ENCODE measurements at places on chromosomes 3 and 15. TPM values are rescaled to one million over a fixed set of nuclear protein-coding genes. Genes with fewer than 3 reads are reported as not detected.

The EIF4A2 gene
- 240 TPM for total RNA-seq

The RTP1 gene
- not detected for total RNA-seq

The SNURF gene
- 2.5 TPM for total RNA-seq

The PIF1 gene
- total RNA-seq = 5.8 TPM

The PARP15 gene
- total RNA-seq = not detected

The LDHAL6B gene
- not detected for total RNA-seq

The KLHL40 gene
- not detected for total RNA-seq

The HIGD2B gene
- total RNA-seq = not detected

The ANKRD34C gene
- total RNA-seq = not detected

The B3GALNT1 gene
- total RNA-seq = 5.8 TPM

The PLSCR2 gene
- total RNA-seq = not detected

The ARHGAP11A gene
- 6.3 TPM for total RNA-seq

The TNFSF10 gene
- total RNA-seq = 0.36 TPM

The C3orf22 gene
- not detected for total RNA-seq

The GNL3 gene
- 76.4 TPM for total RNA-seq

The ATP13A5 gene
- total RNA-seq = not detected

The CHRNA3 gene
- not detected for total RNA-seq

The GNAT1 gene
- not detected for total RNA-seq

The LSAMP gene
- total RNA-seq = 0.16 TPM

The CADM2 gene
- not detected for total RNA-seq

The CNOT10 gene
- total RNA-seq = 22.5 TPM

The EPB42 gene
- total RNA-seq = not detected

The TMEM207 gene
- not detected for total RNA-seq

The STRA6 gene
- total RNA-seq = 0.16 TPM

The RHOV gene
- not detected for total RNA-seq

The KIF23 gene
- 9.9 TPM for total RNA-seq

The CLDN11 gene
- 163 TPM for total RNA-seq

The PAQR9 gene
- total RNA-seq = not detected

The MEF2A gene
- total RNA-seq = 38.1 TPM

The SLC9C1 gene
- total RNA-seq = 0.16 TPM

The UNC13C gene
- total RNA-seq = not detected

The RASL12 gene
- 3.1 TPM for total RNA-seq

The PLSCR5 gene
- total RNA-seq = not detected

The AGBL1 gene
- total RNA-seq = not detected

The VIPR1 gene
- 8.5 TPM for total RNA-seq

The SLC4A7 gene
- 44.7 TPM for total RNA-seq

The KLHL18 gene
- 7.4 TPM for total RNA-seq

The GRAMD2A gene
- total RNA-seq = not detected

The CIP2A gene
- total RNA-seq = 6.9 TPM

The CAMP gene
- total RNA-seq = 4.4 TPM

The IGSF10 gene
- 3.4 TPM for total RNA-seq

The MAP2K5 gene
- total RNA-seq = 6.3 TPM

The SLC28A1 gene
- total RNA-seq = not detected

The ATP1B3 gene
- 102 TPM for total RNA-seq

The MCF2L2 gene
- total RNA-seq = 0.18 TPM

The ESYT3 gene
- total RNA-seq = under 0.01 TPM

The XIRP1 gene
- total RNA-seq = not detected

The CLSTN2 gene
- total RNA-seq = 4.2 TPM

The MESP2 gene
- total RNA-seq = not detected

The RBMS3 gene
- 44.6 TPM for total RNA-seq

The ZIC1 gene
- not detected for total RNA-seq

The ANKRD63 gene
- not detected for total RNA-seq

The CCDC39 gene
- not detected for total RNA-seq

The RBP2 gene
- total RNA-seq = not detected

The FBXL2 gene
- 8.3 TPM for total RNA-seq

The C3orf70 gene
- total RNA-seq = 2.4 TPM

The ATXN7 gene
- total RNA-seq = 9.4 TPM

The GUCA1C gene
- not detected for total RNA-seq

The ZNF35 gene
- 9.9 TPM for total RNA-seq

The MME gene
- total RNA-seq = 80.3 TPM

Measured in cardiac atrium fibroblast (primary cell).